Esophagus muscularis mucosa (tissue), 4 donors: ENCODE measurements at places on chromosomes 7 and 10. TPM values are rescaled to one million over a fixed set of nuclear protein-coding genes. Genes with fewer than 3 reads are reported as not detected.

DNA sequence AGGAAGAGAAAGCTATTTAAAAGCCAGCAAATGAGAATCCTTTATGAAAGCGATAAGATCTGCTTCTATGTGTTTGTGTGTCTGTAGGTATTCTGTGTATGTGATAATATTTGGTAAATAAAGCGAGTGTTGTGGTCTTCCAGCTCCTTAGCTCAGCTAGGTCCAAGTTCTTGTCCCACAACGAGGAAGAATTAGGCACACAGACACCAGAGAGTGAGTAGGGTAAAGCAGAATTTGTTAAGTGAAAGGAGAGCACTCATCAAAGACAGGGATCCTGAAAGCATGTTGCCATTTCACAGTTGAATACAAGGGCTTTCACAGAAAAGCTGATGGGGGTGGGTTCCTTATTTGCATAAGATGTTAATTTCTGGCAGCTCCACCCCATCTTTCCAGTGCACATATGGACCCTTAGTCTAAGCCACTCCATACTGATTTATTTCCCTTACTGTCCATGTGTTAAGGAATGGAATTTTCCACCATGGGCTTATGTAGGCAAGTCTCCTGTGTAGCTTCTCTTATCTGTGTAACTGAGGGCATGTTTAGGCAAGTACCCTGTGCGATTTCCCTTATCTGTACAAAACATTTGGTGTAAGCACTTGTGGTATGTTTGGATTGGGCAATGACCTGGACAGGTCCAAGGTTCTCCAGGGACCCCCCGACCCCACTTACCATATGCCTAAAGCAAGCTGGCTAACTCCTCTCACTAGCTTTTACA is 165.9 kb upstream of the VIPR2 start:
- no peaks in the 10 kb centered on the region for H3K27me3 ChIP-seq
- H3K27ac ChIP-seq, result no peak overlapping the region
- DNase-seq, result no peak
- no peaks in the 10 kb centered on the region for H3K36me3 ChIP-seq

DNA sequence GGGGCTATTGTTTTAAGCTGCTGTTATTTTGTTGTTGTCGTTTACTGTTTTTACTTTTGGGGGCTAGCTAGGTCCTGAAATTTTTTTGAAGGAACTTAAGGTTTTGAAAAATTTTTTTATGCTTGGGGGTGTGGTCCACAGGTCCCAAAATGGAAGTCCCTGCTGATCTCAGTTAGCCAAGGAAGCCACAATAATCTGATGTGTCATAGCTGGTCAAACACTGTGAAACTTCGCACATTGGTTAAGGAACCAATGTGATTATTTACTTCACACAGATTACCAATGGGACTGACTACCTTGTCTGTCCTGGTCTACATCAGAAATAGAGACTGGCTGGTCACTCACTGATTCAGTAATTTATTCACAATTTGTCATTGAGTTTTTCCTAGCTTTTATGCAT is 29.5 kb upstream of the HYCC1 start:
- no peak for DNase-seq
- H3K27ac ChIP-seq, result no peak overlapping the region
- no peak overlapping the region for H3K4me3 ChIP-seq
- H3K27me3 ChIP-seq, result no peaks in the 10 kb centered on the region

The FAM131B gene
- total RNA-seq, result 1.5 TPM

DNA sequence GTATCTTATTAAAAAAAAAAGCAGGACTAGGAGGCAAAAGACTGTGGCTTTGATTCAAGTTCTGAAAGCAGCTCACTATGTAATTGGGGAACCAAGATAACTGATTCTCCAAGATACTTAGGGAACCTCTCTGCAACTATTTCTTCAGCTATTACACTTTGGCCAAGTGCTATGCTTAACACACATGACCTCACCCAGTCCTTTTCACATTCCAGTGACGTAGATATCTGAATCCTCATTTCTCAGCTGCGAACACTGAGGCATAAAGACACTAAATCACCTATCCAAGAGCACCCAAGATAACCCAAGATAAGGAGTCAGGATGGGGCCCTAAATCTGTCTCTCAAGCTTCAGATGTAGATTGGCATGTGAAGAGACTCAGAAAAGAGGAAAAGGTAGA is 133.6 kb downstream of the GLI3 start:
- H3K4me1 ChIP-seq, result peaks cover 59% of the 10 kb centered on the region
- no peak for DNase-seq
- no peak overlapping the region for H3K4me3 ChIP-seq
- no peaks in the 10 kb centered on the region for H3K27me3 ChIP-seq
- peaks cover 9% of the 10 kb centered on the region for H3K36me3 ChIP-seq
- H3K27ac ChIP-seq, result no peak overlapping the region

- no peaks in the 10 kb centered on the region for H3K36me3 ChIP-seq
- no peak for DNase-seq
- H3K4me3 ChIP-seq, result no peak overlapping the region
- H3K27me3 ChIP-seq, result no peaks in the 10 kb centered on the region
These were observed 620.2 kb downstream of the ANKRD7 start for GRCh38 chr7:118844748-118845147.

The FKBP6 gene
- not detected for total RNA-seq

- no peaks in the 10 kb centered on the region for H3K4me1 ChIP-seq
- H3K36me3 ChIP-seq, result no peaks in the 10 kb centered on the region
- DNase-seq, result no peak
- H3K27ac ChIP-seq, result no peak overlapping the region
- H3K27me3 ChIP-seq, result no peaks in the 10 kb centered on the region
These were observed 13.3 kb downstream of the TMEM72 start for GRCh38 chr10:44924261-44925040.

- DNase-seq, result peak; percentile 89
- H3K27me3 ChIP-seq, result no peaks in the 10 kb centered on the region
- no peaks in the 10 kb centered on the region for H3K4me1 ChIP-seq
- peaks cover 4% of the 10 kb centered on the region for H3K36me3 ChIP-seq
These were observed 137.4 kb upstream of the KCNMA1 start for GRCh38 chr10:77774940-77775391.

DNA sequence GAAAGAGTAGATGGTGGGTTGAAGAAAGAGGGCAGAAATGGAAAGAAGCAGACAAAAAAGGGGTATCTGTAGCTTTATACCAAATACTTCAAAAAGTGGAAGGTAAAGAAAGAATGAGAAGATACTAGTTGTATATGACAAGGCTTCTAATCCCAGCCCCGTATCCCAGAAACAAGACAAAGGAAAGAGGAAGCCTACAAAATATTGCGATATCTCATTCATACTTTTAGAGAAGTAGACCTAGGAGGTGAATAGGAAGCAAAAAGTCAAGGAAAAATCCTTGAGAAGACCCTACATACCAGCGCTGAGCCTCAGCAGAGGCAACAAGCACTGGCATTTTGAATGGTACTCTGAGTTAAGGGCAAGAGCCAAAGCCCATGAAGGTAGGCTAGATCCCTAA is 26.6 kb downstream of the PHTF2 start:
- H3K27me3 ChIP-seq, result no peaks in the 10 kb centered on the region
- no peak overlapping the region for H3K27ac ChIP-seq
- no peaks in the 10 kb centered on the region for H3K4me1 ChIP-seq
- no peak overlapping the region for H3K4me3 ChIP-seq
- H3K36me3 ChIP-seq, result no peaks in the 10 kb centered on the region

- H3K4me3 ChIP-seq, result no peak overlapping the region
- no peaks in the 10 kb centered on the region for H3K36me3 ChIP-seq
- peaks cover 58% of the 10 kb centered on the region for H3K4me1 ChIP-seq
- H3K27ac ChIP-seq, result peak overlapping the region; percentile 69
- no peak for DNase-seq
- no peaks in the 10 kb centered on the region for H3K27me3 ChIP-seq
These were observed 809.1 kb downstream of the TNS3 start for GRCh38 chr7:46772776-46773175.

DNA sequence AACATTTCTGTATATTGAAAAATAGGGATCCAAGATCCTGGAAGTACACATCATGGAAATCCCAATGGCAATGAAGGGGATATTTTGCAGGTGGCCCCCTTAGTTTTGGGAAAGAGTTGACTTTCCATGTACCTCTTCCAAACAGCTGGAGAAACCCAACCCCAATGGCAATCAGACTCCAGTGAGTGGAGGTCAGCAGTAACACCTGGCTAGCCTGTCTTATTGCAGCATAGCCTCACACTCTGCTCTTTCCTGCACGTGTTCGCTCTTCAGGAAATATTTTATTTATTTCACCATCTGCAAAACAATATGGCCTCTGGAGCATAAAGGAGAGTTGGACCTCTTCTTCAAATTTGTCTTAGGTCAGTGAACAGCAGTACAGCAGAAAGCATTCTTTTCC is 340.0 kb upstream of the NRP1 start:
- no peaks in the 10 kb centered on the region for H3K27me3 ChIP-seq
- no peak overlapping the region for H3K4me3 ChIP-seq
- no peaks in the 10 kb centered on the region for H3K4me1 ChIP-seq
- no peak overlapping the region for H3K27ac ChIP-seq
- H3K36me3 ChIP-seq, result no peaks in the 10 kb centered on the region

GRCh38 chr7:145474009-145474686 is 638.3 kb upstream of the TPK1 start:
- H3K4me1 ChIP-seq, result no peaks in the 10 kb centered on the region
- H3K27ac ChIP-seq, result no peak overlapping the region
- no peaks in the 10 kb centered on the region for H3K36me3 ChIP-seq
- no peaks in the 10 kb centered on the region for H3K27me3 ChIP-seq

DNA sequence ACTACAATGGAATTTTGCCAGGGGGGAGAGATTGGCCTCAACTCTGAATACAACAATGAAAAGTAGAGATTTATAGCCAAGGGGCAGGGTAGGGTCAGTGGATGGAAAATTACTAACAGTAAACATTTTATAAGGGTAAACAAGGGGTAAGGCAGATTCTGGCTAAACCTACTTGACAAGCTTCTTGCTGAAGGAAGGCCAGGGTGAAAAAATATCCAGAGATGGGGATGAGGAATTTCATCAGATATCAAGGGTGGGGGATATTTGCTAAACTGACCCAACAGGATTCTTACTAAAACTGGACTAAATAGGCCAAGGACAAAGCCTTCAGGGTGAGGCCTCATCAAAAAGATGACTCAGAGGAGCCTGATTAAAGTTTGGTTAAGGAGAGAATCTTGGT is 156.3 kb downstream of the RTKN2 start:
- no peak for DNase-seq
- no peak overlapping the region for H3K27ac ChIP-seq
- no peak overlapping the region for H3K4me3 ChIP-seq
- H3K36me3 ChIP-seq, result no peaks in the 10 kb centered on the region
- no peaks in the 10 kb centered on the region for H3K27me3 ChIP-seq
- peaks cover 8% of the 10 kb centered on the region for H3K4me1 ChIP-seq

DNA sequence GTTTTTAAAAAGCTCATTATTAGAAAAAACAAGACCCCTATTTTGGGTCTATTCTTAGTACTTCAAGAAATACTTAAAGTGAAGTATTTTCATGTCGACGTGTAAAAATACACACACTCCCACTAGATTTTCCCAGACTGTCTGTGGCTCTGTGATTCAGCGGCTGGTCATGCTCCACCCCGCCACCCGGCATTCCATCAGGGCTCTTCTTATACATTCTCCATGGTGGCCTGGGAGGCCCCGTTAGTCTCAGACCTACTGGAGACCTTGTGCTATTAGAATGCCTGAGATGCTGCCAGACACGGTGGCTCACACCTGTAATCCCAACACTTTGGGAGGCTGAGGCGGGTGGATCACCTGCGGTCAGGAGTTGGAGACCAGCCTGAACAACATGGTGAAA is 13.1 kb downstream of the TECPR1 start:
- DNase-seq, result no peak
- no peak overlapping the region for H3K27ac ChIP-seq
- H3K4me1 ChIP-seq, result no peaks in the 10 kb centered on the region
- no peaks in the 10 kb centered on the region for H3K27me3 ChIP-seq
- H3K36me3 ChIP-seq, result peaks cover 82% of the 10 kb centered on the region

The CYP26A1 gene
- not detected for total RNA-seq

DNA sequence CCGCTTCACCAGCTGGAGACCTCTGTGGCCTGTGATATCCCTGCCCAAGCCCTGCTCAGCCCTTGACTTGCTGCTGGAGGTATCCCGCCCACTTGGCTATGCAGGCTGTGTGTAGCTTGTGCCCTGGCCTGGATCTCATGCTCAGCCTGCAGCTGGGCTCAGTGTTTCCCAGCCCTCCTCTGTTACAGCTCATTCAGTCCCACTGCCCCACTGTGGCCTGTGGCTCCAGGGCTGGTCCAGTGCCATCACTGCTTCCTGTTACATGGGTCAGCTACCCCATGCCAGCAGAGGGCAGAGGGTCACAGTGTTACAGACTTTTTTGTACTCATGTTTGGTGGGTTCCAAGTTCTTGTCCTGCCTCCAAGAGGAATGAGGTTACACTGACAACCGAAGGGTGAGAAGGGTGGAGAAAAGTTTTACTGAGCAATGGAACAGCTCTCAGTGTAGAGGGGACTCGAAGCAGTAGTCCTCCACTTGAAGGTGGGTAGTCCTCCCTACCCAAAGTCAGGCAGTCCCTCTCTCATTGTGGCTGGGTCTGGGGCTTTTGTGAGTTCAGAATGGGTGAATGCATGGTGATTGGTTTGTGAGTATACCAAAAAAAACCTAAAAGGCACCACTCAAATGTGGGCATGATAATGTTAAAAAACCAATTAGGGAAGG is 100.4 kb downstream of the ANKRD7 start:
- H3K27ac ChIP-seq, result no peak overlapping the region
- no peaks in the 10 kb centered on the region for H3K27me3 ChIP-seq
- no peaks in the 10 kb centered on the region for H3K36me3 ChIP-seq
- no peaks in the 10 kb centered on the region for H3K4me1 ChIP-seq
- no peak for DNase-seq

GRCh38 chr7:74584160-74584954 is 73.2 kb upstream of the GTF2I start:
- H3K36me3 ChIP-seq, result no peaks in the 10 kb centered on the region
- peaks cover 19% of the 10 kb centered on the region for H3K4me1 ChIP-seq
- no peak overlapping the region for H3K4me3 ChIP-seq
- no peak for DNase-seq
- no peak overlapping the region for H3K27ac ChIP-seq

DNA sequence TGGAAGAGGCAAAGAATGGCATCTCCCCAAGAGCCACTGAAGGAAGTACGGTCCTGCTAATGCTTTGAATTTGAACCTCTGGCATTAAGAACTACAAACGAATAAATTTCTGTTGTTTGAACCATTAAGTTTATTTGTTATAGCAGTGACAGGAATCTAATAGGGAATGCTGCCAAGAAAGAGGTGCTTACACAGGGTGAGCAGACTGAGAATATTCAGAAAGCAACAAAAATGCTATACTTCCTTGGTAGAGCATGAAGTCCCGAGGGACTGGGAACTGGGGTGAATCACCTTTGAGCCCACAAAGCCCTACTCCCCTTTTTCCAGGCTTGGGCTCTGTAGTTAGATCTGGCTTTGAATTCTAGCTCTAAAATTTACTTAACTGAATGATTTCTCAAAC is 45.0 kb downstream of the PANK1 start:
- no peak for DNase-seq
- no peak overlapping the region for H3K27ac ChIP-seq
- no peaks in the 10 kb centered on the region for H3K36me3 ChIP-seq
- no peaks in the 10 kb centered on the region for H3K27me3 ChIP-seq
- H3K4me1 ChIP-seq, result no peaks in the 10 kb centered on the region

GRCh38 chr10:5525561-5526341 is 990 bp downstream of the CALML3 start:
- no peaks in the 10 kb centered on the region for H3K36me3 ChIP-seq
- no peaks in the 10 kb centered on the region for H3K27me3 ChIP-seq
- H3K4me3 ChIP-seq, result no peak overlapping the region
- no peak for DNase-seq
- peaks cover 29% of the 10 kb centered on the region for H3K4me1 ChIP-seq
- no peak overlapping the region for H3K27ac ChIP-seq

GRCh38 chr7:34759477-34760125 is 101.6 kb downstream of the NPSR1 start:
- no peak overlapping the region for H3K4me3 ChIP-seq
- H3K27ac ChIP-seq, result no peak overlapping the region
- H3K4me1 ChIP-seq, result no peaks in the 10 kb centered on the region
- no peaks in the 10 kb centered on the region for H3K27me3 ChIP-seq
- no peaks in the 10 kb centered on the region for H3K36me3 ChIP-seq

The ANXA8L1 gene
- not detected for total RNA-seq

The MRLN gene
- not detected for total RNA-seq
